ENCODE measurements at places on chromosomes 7 and 10.

DNA sequence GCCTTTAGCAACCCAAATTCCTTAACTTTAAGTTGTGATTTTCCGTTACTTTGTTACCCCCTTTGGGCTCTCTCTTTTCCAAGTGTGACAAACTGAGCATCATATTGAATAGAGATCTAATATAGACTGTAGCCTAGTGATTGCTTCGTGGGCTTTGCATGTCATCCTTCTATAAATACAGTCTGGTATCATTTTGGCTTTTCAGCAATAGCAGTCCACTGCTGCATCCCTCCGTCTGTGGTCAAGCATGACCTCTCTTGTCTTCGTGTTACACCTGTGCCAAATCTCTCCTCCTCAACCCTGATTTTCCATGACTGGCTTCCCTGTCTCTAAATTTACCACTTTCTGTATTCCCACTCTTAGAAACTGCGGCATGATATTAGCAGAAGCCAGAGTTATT lies 53.8 kb upstream of the AGK start:
- no peak for DNase-seq

DNA sequence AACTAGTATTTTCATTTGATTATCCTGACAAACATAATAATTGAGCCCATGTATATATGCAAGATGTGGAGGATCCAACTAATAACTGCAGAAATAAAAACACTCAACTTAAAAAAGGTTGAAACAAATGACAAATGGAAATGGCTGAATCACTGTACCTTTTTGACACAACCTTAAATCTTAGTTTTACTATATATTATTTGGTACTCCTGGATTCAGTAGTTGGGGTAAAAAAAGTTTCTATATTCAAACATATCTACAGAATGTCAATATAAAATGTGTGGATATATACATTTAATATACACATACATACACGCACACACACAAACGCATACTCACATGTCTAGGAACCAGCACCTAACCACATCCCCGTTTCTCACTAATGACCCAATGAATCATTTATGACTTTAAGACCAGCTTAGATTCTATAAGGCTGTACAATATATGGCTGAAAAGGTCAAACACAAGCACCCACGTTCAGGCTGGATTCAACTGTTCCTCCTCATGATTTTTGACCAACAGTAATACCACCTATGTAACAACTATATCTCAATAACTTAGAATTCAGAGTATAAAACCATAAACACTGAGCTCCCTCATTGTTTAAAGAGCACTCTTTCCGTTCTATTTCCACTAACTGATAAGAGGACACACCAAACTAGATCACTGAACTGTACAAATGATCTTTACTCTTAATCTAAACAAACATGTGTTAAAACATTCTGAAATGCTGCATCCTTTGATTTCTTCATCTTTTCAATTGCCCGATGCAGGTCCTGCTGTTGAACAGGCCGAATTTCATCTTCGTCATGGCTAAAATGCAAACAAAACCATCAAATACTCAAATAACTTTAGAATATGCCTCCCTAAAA lies 63.8 kb downstream of the ATAD1 start:
- no peak for DNase-seq

- no peak for DNase-seq
Observed at GRCh38 chr7:117152213-117153007, 170.4 kb downstream of the WNT2 start.

- peak; percentile 17 for DNase-seq
Observed at GRCh38 chr7:20146451-20146850, 70.7 kb downstream of the MACC1 start.

DNA sequence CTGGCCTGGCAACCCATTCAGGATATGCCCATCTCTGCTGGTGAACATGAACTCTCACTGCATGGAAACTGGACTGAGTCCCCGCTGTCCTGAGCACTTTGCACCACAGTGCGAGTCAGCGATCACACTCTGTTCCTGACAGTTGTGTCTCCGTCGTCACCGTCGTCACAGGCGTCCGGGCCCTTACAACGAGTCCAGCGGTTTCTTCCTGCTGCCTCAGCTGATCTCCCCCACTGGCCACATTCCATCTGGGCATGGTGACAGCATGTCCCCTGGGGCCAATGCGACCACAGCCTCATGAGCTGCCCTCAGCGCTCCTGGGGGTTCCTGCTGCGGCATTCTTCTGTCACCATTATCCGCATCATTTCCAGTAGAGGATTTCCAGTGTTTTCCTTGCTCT lies 76.8 kb upstream of the KLF6 start:
- no peak for DNase-seq

- DNase-seq, result peak; percentile 34
Observed at GRCh38 chr10:106175760-106176377, 988.6 kb downstream of the SORCS1 start.

DNA sequence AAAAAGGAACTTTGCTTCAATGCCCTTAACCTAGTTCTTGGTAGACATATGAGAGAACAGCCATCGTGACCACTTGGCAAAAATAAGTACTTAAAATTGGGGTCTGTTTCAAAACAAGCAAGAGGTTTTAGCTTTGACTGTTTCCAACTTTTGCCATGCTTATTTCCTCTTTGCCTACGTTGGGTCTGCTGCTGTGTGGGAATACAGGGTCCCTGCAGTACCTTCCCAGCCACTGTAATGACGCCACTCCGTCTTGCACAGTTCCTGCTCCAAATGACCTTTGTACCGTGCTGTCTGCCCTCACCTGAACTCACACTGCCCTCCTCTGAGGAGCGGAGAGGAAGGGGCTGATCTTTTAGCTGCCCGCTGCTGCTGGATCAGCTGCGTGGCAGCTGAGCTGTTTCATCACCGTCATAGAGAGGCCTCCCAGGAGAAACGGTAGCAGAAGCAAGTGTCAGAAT lies 133.1 kb downstream of the MAPK8 start:
- DNase-seq, result peak; percentile 50

DNA sequence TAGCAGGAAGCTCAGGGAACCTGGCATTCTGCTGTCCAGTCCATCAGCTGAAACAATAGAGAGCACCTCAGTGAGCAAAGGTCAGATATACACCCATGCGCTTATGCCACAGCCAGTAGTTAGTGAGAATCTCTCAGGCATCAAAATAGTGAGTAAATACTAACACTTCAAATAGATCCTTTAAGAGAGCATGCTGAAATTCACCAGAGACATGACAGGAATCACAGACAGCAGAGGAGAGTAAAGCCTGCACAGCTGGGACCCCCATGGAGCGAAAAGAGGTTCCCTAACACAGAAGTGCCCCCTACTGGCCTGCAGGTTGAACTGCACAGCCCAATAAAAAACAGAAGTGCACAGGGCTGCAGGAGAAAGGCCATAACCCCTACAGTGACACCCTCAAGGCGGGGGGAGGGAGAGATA lies 57.6 kb upstream of the ANTXRL start:
- DNase-seq, result no peak

- DNase-seq, result no peak
Observed at GRCh38 chr10:116716381-116716780, 26.0 kb downstream of the HSPA12A start.

- DNase-seq, result no peak
Observed at GRCh38 chr7:25360451-25360850, 132.2 kb upstream of the NPVF start.

DNA sequence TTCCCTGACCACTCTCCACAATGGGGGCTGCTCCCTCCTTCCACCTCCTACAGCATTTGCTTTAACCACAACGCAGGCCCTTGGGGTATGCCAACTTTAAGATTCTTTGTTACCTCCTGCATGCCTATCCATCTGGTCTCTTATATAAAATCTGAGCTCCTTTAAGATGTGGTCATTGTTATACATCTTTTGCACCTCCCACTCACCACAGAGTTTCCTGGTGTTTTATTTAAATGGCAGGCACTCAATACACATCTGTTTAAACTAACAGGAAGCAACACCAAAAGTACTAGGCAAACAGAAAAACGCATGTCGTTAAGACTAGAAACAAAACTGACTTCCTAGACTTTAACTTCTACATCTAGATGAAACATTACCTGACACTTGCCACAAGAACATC lies 36.3 kb downstream of the SLC25A13 start:
- DNase-seq, result no peak

DNA sequence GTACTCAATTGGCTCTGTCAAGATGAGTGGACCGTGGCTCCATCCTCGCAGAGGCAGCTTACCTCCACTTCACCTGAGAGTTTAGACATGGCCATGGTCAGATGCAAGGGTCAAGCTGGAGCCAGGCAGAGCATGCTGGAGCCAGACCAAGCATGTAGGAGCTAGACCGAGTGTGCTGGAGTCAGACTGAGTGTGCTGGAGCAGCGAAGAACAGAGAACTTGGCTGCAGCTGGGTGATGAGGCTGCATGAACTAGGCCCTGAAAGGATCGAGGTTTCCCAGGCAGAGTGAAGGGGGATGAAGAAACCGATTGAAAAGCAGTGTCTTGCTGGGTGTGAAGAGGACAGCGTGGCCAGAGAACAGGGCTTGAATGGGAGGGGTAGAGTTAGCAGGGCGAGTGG lies 86.1 kb downstream of the MKI67 start:
- DNase-seq, result no peak

GRCh38 chr10:91756286-91756685 lies 41.9 kb upstream of the TNKS2 start:
- DNase-seq, result peak; percentile 90

- DNase-seq, result peak; percentile 76
Observed at GRCh38 chr10:100998183-100998990, 1.2 kb upstream of the LZTS2 start.

DNA sequence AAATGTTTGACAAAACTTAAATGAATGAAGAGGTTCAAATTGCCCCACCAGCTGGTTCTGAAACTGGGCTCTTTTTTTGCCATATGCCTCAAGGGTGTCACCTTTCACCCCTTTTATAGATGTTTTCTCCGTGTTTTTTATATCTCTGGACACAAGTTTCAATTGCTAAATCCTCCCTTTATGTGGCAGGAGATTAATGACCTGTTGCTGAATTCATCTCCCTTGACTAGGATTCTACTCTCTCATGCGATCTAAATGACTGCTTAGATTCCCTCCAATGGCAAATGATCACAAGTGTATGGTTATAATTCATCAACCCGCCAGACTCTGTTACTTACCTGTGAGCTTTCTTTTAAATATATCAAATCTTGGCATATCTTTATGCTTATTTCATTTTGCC lies 677.0 kb upstream of the POT1 start:
- DNase-seq, result no peak

DNA sequence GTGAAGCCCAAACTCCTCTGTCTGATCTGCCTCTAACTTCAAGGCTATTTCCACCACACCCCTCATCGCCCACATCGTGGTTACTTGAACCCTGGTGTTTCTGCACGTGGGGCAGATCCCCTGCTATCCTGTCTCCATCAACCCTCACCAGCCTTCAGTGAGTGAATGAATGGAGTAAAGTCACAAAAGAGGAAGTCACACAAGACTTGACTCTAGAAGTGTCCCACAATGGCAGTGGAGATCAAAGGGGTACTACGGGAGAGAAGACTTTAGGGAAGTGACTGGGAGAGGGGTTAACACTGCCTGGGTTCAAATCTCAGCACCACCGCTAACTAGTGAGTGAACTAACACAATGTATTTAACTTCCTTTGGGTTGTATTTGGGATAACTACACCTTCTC lies 85.9 kb downstream of the COBL start:
- no peak for DNase-seq

DNA sequence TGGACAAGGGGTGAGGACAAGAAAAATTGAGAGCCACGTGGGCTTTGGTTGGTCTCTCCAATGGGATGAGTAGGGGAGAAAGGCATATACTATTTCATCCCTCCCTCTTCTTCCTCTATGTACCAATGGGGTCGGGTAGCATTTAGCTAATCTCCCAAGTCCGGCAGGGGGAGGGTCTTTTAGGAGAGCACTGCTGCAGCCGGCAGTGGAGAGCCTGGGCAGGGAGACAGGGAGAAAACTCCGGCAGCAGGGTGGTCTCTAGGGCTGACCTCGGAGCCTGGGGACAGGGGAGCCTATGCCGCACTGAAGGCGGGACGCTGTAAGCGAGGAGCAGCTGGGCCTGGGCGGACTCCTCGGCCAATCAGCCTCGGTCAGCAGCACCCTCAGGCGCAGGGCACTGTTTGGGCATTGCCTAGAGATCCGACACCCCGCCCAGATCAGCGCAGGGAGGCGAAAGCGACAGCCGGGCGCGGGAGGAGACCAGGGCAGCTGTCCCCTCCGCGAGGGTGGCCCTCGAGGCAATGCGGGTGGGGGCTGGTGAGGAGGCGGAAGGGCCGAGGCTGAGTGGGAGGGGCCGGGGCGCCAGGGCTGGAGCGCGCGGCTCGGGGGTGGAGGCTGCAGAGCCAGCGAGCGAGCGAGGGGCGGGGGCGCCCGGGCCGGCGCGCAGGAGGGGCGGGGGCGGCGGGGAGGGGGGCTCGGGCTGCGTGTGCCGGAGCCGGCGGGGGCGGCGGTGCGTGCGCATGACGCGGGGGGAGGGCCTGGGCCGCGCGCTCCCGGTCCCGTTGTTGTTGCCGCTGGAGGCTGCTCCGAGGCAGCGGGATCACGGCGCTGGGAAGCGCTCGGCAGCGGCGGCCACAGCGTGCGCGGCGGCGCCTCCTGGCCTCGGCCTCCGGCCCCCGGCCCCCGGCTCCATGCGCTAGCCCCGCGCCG lies at the start of gene AGAP3:
Gene AGAP3, plus strand, starts transcription at position 785 of the 930 bp plus-strand sequence. CDS start 267 bp downstream, outside the sequence.
- peak; percentile 76 for DNase-seq

DNA sequence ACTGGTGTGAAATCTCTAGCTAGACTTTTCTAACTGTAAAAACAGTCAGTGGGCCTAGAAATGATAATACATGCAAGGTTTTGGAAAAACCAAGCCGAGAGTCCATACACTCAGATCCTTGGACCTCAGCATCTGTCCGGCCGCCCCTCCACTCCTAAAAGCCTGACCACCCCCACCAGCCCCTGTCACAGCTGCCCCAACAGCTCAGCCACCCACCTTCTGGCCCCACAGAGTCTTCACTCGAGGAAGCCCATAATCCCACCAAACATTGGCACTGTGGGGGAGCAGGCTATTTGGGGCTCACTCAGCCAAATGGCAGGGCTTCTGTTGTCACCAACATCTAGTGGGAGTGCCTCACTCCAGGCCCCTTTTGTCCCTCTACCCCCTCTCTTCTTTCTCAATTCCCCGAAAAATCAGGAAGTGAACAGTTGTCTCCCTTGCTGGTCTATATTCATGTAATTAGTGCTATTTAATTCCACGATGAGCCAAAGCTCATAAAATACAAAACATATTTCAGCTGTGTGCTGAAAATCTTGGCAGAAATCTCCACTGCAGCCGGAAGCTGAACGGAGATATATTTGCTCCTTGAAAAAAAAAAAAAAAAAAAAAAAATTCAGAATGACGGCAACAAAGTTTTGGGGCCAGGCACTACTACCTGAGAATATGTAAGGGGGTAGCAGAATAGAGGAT lies 55.5 kb downstream of the PLXNA4 start:
- DNase-seq, result no peak

DNA sequence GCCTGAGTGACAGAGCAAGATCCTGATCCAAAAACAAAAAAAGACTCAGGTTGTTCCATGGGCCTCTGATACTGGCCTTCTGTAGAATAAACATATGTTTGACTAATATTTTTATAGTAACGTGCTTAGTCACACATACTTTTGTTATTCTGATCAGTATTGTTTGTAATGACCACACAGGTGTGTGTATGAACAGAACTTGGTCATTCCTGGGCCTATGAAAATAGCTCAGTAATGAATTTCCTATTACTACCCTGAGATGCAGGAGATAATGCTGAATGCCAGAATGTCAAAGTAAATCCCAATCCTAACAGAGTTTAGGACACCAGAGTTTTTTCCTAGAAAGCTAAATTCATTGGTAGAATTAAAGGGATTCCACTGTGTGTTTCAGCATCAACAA lies 108.7 kb downstream of the DOCK4 start:
- DNase-seq, result no peak
